ENCODE measurements at places on chromosomes 2 and 18. TPM values are rescaled to one million over a fixed set of nuclear protein-coding genes. Genes with fewer than 3 reads are reported as not detected.

REEP1 gene
- 125 TPM for total RNA-seq

DIPK1C gene
- total RNA-seq: 5.2 TPM

DHX57 gene
- total RNA-seq: 54.8 TPM

SLC16A14 gene
- 41.6 TPM for total RNA-seq

MYO1B gene
- 59.5 TPM for total RNA-seq

DYNAP gene
- total RNA-seq: not detected

DHRS9 gene
- 0.49 TPM for total RNA-seq

CYP26B1 gene
- total RNA-seq: 3.7 TPM

PLEK gene
- 1.7 TPM for total RNA-seq

UCN gene
- 1.2 TPM for total RNA-seq

THSD7B gene
- 12.3 TPM for total RNA-seq

RTKN gene
- total RNA-seq: 3.4 TPM

CFAP53 gene
- total RNA-seq: 0.74 TPM

ITPRIPL1 gene
- 3.4 TPM for total RNA-seq

SH2D6 gene
- 0.74 TPM for total RNA-seq

CHMP1B gene
- 38.8 TPM for total RNA-seq

DSC3 gene
- total RNA-seq: 0.49 TPM

MAPK4 gene
- total RNA-seq: 14.0 TPM

WNT10A gene
- not detected for total RNA-seq
